ENCODE measurements at places on chromosomes 3 and 15.

- DNase-seq = no peak
Observed at GRCh38 chr3:61715886-61716527, 154.6 kb downstream of the PTPRG start.

DNA sequence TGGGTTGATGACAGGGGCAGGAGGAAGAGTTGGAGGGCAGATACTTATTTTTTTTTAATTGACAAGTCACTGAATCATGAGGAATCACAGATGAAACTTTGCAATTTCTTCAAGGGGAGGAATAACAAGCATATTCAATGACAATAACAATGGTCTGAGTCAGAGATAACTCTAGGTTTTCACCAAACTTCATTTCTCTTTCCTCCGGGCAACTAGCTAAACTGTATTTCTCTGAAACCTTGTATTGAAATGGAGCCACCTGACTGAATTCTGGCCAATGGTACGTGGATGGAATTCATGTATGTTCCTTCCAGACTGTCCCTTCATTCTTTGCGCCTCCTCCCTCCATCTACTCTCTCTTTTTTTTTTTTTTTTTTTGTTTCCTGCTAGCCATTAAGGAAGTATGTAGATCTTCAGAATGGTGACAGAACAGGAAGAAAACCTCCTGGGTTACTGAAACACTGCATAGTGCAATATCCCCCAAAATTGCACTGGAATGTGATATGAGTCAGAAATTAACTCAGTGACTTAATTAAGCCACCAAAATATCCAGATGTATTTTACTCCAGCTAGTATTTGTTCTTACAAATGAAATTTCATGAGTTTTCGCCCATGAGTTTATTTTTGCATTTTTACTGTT is 495.4 kb downstream of the OTOL1 start:
- no peak for DNase-seq

GRCh38 chr3:9373465-9373864 is 10.6 kb downstream of the THUMPD3 start:
- DNase-seq = no peak

DNA sequence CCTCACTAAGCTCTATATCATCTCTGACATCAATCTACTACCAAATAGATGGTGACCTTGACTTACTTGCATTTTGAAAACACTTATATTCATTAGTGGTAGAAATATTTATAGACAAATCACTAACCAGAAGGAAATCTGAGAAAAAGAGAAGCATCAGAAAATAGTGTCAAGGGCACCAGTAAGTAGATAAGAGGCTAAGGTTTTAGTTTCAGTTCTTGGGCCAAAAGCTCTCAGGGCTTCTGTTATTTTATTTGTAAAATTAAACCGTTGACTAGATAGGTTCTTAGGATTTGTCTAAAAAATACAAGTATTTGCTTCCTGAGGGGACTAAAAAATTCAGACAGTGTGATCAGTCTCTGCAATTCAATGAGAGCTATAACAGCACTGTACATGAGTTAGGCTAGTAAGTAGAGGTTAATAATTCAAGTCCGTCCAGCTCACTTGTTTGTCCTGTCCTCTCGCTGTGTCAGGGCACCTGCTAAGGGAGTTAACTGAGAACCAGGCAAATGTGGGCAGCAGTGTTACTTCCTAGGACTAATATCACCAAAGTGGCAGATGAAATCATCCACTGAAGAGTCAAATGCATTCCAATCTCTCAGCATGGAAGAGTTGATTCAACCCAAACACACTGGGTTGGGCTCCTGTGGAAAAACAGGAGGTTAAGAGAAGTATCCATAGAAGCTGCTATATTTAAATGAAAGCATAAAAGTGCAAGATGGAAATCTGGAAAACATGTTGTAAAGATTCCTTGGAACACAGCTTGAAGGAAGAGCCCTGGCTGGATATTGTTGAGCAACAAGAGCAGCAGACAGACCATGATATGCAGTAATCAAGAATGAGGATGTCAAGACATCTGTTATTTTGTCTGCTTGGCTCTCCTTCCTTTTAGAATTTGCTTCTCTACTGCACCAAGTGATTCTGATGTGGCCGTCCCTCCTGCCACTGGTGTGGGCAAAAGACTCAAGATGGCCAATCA is 134.9 kb upstream of the ZBTB20 start:
- no peak for DNase-seq

- no peak for DNase-seq
Observed at GRCh38 chr3:4247391-4247790, 55.8 kb upstream of the SETMAR start.

GRCh38 chr15:81111018-81111417 is 23.1 kb upstream of the CFAP161 start:
- DNase-seq = no peak

DNA sequence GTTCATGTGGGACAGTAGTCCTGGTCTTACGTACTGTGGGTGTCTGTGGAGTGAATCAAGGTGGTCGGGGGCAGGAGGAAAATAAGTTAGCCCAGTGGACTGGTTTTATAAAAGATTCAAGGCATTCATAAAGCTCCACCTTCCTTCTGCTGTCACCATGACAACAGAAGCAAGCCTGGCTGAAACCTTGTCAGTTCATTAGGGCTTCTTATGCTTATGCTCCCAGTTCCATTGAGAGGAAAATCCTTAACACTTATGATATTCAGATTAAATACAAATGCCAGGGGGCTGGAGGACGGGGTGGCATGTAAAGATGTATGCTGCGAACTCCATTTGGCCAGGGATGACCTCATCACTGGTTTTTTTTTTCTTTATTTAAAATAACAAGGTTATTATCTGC is 283.1 kb upstream of the ATP10A start:
- DNase-seq = no peak

- no peak for DNase-seq
Observed at GRCh38 chr15:35487417-35487816, 58.5 kb downstream of the DPH6 start.

DNA sequence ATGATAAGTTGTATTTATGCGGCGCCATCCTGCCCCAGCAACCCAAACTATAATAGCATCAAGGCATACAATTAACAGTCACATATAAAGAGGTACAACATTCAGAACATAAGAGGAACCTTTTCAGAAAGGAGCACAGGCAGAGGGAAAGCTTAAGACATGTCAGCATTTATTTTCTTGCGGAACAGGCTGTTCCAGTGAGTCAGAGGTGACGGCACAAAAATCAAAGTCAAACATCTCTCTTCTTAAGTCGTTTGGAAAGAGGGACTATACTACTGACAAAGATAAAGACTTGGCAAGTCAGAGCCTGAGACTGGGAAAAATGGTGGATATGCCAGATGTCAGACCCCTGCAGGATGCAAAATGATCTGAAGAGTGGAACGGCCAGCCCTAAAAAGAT is 128.4 kb downstream of the CTNNB1 start:
- no peak for DNase-seq

DNA sequence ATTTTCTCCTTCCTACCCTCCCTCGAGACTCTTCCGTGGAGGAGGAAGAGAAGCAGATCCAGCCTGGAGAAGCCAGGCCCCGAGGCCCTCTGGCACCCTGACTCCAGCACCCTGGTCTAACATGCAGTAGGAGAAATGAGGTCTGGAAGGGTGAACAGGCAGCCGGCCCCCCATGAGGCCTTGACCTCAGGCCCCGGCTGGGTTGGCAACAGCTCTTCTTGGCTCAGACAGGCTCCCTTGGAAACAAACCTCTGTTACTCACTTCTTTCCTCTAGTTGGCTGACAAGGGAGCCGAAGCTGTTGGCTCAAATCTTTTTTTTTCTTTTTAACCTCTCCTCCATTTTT is 73.4 kb downstream of the CPN2 start:
- no peak for DNase-seq

DNA sequence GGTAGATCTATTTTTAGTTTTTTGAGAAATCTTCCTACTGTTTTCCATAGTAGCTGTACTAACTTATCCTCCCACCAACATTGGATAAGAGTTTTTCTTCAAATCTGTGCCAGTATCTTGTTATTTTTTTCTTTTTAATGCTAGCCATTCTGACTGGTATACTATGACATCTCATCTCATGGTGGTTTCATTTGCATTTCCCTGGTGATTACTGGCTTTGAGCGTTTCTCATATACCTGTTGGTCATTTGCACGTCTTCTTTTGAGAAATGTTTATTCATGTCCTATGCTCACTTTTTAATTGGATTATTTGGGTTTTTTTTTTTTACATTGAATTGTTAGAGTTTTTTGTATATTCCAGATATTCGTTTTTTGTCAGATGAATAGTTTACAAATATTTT is 398.1 kb downstream of the OCA2 start:
- no peak for DNase-seq

GRCh38 chr3:14516738-14517345 is 23.3 kb downstream of the GRIP2 start:
- no peak for DNase-seq

GRCh38 chr3:182115328-182116015 is 403.7 kb downstream of the SOX2 start:
- no peak for DNase-seq

DNA sequence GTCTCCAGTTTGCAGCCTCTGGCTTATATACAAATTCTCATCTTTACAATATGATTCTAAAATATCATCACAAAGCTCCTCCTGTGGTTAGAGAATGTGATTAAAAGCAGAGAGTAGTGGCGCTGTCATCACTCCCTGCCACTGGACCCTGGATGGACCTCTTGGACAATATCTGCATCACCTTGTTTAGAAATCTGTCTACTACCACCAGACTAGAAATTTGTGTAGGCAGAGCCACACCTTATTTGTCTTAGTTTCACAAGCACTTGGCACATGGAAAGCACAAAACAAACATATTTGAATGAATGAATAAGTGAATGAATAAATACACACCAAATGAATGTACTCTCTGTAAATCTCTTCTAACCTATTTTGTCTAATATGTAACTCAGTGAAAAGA is 68.1 kb downstream of the IMPG2 start:
- no peak for DNase-seq

DNA sequence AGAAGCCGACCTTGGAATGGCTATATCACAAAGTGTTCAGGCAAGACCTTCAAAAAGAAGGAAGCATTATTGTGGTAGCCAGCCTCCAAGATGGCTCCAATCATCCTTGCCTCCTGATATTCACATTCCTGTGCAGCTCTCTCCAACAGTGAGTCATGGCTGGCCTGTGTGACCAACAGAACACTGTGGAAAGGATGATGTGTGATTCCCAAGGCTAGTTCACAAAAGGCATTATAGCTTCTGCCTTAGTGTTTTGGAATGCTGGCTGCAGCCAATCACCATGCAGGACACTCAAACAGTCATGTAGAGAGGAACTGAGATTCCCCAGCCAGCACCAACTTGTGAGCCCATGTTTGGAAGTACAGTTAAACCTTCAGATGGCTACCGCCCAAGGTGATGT is 102.6 kb downstream of the EFL1 start:
- DNase-seq = peak; percentile 99
